Common myeloid progenitor, CD34-positive (primary cell): ENCODE measurements at places on chromosomes 6 and 20.

DNA sequence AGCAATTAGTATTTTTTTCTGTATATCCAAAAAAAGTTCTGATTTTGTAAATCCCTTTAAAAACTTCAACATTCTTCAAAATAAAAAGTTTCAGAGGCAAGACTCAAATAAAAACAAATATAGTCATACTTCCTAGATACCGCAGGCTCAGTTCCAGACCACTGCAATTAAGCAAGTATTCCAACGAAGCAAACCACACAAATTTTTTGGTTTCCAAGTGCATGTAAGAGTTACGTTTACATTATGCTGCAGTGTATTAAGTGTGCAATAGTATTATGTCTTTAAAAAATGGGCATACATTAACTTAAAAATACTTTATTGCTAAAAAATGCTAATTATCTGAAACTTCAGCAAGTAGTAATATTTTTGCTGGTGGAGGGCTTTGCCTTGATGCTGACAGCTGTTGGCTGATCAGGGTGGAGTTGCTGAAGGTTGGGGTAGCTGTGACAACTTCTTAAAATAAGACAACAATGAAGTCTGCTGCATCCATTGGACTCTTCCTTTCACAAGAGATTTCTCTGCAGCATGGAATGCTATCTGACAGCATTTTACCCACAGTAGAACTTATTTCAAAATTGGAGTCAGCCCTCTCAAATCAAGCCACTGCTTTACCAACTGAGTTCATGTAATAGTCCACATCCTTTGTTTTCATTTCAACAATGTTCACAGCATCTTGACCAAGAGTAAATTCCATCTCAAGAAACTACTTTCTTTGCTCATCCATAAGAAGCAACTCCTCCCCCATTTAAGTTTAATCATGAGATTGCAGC lies 46.0 kb downstream of the PHIP start:
- DNase-seq = no peak

DNA sequence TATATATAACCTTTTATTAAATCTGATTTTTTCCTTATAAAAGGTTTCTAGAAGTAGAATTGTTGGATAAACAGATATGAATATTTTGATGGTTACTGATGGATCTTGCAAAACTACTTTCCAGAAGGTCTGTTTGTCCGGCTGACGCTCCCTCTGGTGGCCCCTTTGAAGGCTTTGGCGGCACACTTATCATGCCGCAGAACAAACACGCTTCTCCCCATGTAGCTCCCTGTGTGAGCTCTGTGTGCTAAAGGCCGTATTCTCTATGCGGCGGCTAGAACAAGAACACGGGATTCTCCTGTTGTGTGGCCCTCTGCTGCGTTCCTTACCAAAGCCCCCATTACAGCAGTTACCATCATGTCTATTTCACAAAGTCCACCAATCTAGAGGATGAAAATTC lies 30.0 kb downstream of the PPP1R3G start:
- no peak for DNase-seq

DNA sequence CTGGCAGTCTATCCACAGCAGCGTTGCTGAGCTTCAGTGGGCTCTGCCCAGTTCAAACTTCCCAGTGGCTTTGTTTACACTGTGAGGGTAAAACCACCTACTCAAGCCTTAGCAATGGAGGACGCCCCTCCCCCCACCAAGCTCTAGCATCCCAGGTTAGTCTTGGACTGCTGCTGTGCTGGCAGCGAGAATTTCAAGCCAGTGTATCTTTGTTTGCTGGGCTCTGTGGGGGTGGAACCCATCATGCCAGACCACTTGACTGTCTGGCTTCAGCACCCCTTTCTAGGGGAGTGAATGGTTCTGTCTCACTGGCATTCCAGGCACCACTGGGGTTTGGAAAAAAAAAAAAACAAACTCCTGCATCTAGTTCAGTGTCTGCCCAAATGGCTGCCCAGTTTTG lies 249.7 kb upstream of the SYNCRIP start:
- no peak for DNase-seq

- DNase-seq = peak; percentile 41
These were observed at the start of gene EBF4 for GRCh38 chr20:2692036-2692885. Gene EBF4 (plus strand): TSS chr20:2692780. CDS start chr20:2693646, 866 bp downstream.

DNA sequence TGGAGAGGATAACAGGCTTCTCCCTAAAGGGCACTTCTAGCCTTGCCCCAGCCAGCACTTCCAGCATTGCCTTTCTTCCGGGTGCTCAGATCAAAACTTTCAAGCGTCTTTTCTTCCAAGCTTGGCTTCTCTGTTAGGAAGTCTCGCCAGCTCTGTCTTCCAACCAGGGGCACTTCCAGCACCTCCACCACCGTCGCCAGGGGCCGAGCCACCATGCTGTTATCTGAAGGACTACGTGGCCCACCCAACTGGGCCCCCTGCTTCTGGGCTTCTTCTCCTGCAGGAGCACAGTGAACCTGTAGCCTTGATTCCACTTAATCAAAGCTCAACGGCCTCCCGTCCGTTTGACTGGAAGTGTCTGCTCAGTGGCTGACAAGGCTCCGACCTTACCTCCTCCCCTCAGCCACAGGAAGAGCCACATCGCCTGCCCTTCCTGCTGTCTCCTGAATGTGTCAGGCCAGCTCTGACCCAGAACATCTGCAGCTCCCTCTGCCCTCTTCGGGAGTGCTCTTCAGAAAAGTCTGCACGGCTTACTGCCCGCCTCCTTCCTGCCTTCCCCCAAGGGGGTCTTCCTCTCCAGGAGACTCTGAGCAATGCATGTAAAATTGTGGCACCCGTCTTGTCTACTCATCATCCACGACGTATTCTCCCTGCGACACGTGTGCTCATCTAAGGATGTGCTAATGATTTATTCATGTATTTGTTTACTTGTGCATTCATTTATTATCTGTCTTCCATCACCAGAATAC lies 527.0 kb downstream of the CDH26 start:
- no peak for DNase-seq

- DNase-seq = no peak
These were observed 32.1 kb downstream of the DAAM2 start for GRCh38 chr6:39824030-39824926.

- no peak for DNase-seq
These were observed 34.2 kb upstream of the SNRPB2 start for GRCh38 chr20:16695628-16696027.

- DNase-seq = no peak
These were observed 7.7 kb upstream of the NSFL1C start for GRCh38 chr20:1474325-1474724.

GRCh38 chr6:46933751-46934150 lies 12.0 kb upstream of the ADGRF5 start:
- no peak for DNase-seq

DNA sequence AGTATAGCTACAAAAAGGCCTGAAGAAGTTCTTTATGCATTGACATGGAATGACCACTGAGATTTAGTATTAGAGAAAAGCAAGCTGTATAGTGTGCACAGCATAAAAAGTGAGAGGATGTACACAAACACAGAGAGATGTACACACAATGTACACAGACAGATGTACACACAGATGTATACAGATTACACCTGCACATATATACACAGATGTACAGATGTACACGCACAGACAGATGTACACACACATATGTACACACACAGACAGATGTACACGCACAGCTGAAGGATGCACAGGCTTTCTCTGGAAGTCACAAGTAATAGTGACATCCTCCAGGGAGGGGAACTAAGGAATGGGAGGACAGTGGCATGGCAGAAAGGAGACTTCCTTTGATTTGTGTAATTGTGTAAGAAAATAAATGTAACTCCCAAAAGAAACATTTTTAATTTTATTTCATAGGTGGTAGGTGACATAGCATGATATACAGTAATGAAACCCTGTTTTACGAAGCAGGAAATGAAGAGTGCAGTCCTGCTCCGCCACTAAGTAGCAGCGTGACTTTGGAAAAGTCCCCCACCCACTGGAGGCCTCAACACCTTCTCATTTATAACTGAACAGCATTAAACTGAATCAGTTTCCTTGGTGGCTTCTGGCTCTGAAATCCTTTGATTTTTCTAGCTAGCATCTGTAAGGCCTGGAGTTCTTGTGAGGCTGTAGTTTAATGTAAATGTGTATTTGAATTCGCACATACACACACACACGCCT lies 14.1 kb downstream of the NFATC2 start:
- DNase-seq = peak; percentile 62

GRCh38 chr20:38853759-38854158 lies 48.3 kb downstream of the PPP1R16B start:
- no peak for DNase-seq

GRCh38 chr20:61389077-61389476 lies 137.0 kb downstream of the CDH4 start:
- DNase-seq = no peak

GRCh38 chr20:56217829-56218228 lies 30.7 kb upstream of the MC3R start:
- DNase-seq = no peak

DNA sequence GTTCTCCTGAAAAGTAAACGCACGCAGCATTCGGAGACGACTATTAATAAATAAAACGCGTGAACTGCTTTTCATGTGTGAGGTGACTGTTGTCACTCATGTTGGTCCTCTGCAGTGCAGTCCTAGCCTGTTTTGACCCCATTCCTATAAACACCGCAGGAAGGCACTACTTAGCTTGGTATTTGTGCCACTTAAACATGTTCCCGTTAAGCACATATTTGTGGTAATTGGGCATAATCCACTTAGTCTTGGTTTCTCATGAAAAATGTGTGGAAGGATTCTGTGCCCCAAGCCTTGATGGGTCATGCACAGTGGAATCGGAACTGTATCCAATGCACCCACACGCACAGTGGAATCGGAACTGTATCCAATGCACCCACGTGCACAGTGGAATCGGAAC lies 313.9 kb downstream of the THBS2 start:
- DNase-seq = no peak

GRCh38 chr20:325045-325888 lies at the start of gene SOX12:
Gene SOX12 (plus strand): TSS chr20:325552. CDS start chr20:325925, 373 bp downstream.
- DNase-seq = peak; percentile 97

DNA sequence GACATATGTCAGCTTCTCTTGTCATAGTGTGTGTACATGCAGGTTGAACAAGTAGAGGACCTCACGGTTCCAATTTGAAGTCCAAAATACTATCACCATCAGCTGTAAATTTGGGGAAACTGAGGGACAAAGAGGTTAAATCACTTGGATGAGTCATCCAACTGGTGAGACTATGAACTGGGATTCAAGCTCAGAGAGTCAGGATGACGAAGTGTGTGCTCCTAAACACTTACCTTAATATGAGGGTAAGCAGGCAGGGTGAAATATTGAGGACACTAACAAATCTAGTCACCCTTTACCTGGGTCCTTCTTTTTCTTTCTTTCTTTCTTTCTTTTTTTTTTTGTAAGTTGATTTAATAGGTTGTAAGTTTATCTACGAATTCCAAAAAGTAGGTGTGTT lies 198.3 kb downstream of the KCNQ5 start:
- DNase-seq = no peak
